Urothelium cell line (cell line): ENCODE measurements at places on chromosomes 5 and 9.

- DNase-seq, result no peak
These were observed 445.0 kb upstream of the DMAC1 start for GRCh38 chr9:8244505-8245092.

- DNase-seq, result peak; percentile 88
These were observed 118.0 kb downstream of the VAV2 start for GRCh38 chr9:133874060-133874657.

GRCh38 chr5:61162832-61163567 is 732 bp upstream of the SMIM15 start:
- peak; percentile 48 for DNase-seq

DNA sequence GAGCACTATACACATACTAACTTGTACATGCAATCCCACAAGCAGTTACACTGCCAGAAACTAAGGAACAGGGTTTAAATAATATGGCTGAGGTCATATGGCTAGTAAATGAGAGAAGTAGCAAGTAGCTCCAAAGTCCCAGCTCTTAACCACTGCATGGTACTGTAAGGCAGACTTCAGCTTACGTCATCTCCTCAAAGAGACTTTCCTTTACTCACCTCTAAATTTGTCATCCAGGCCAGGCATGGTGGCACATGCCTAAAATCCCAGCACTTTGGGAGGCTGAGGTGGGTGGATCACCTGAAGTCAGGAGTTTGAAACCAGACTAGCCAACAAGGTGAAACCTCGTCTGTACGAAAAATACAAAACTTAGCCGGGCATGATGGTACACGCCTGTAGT is 20.4 kb upstream of the SELENOP start:
- DNase-seq, result no peak

DNA sequence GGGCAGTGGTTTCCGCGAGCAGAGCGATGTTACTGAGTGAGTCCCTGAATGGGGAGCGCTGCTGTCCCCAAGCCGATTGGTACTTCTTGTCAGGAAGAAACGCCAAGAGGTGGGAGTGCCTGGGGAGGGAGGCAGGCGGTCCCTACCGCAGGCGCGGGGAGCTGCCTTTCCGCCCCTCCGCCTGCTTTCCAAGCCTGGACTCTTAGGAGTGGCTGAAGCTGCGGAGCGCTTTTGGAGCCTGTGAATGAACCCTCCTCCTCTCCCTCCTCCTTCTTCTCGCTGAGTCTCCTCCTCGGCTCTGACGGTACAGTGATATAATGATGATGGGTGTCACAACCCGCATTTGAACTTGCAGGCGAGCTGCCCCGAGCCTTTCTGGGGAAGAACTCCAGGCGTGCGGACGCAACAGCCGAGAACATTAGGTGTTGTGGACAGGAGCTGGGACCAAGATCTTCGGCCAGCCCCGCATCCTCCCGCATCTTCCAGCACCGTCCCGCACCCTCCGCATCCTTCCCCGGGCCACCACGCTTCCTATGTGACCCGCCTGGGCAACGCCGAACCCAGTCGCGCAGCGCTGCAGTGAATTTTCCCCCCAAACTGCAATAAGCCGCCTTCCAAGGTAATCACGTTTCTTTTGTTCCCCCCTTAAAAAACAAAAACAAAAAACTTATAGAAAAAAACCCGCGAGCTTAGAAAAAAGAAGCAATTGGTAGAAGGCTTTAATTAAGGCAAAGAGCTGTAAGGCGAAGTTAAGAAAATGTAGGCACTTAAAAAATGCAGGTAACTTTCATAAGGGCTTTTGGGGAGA is at the start of gene VCAN:
TSS of gene VCAN (plus strand) at position 340 of the 808 bp plus-strand sequence. CDS start 11,775 bp downstream, outside the sequence.
- DNase-seq, result no peak

DNA sequence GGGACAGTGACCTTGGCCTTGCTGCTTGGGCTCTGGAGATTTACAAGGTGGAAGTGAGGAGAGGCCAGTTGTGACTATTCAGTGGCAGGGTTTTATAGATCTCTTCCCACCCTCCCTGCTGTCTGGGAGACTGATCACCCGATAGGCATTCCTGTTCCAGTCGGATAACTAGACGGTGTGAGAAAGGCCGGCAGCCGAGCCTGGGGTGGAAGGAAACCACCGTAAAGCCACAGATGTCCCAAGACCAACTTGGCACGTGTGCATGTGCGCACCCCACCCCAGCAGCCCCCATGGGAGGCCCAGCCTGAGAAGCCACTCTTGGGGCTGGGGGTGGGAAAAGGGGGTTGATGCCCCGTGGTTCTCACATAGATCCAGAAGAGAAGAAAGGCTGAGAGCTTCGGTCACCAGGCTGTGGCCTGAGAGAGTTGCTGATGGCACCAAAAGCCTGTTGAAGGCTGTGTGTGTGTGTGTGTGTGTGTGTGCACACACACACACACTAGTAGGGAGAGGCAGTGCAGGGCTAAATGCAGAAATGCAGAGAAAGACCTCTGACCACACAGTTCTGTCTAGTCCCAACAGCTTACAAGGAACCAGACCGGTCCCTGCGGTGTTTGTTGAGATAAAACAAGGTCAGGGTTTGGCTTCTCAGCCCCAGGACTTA is 225.8 kb downstream of the FANCC start:
- DNase-seq, result peak; percentile 61
